H1 (cell line): ENCODE measurements at places on chromosomes 6 and 20. TPM values are rescaled to one million over a fixed set of nuclear protein-coding genes. Genes with fewer than 3 reads are reported as not detected.

The CABLES2 gene
- 8.8 and 10.5 TPM in 2 replicates for polyA plus RNA-seq

The PRDM13 gene
- 0.05 and 0.06 TPM in 2 replicates for polyA plus RNA-seq

The TMC2 gene
- polyA plus RNA-seq = 0.05 TPM in 1 of 2 replicates, not detected in the other

The OTOR gene
- polyA plus RNA-seq = not detected in 2 replicates

The MEI4 gene
- 0.05 TPM in 2 replicates for polyA plus RNA-seq

The DTNBP1 gene
- polyA plus RNA-seq = 16.8 and 22.1 TPM in 2 replicates

The MPIG6B gene
- 0.18 and 0.33 TPM in 2 replicates for polyA plus RNA-seq

The SLC4A11 gene
- 11.9 and 20.9 TPM in 2 replicates for polyA plus RNA-seq

The ARMC12 gene
- 3.7 and 3.9 TPM in 2 replicates for polyA plus RNA-seq

The ID1 gene
- 357 and 566 TPM in 2 replicates for polyA plus RNA-seq

The GUCA1A gene
- 23.4 and 24.6 TPM in 2 replicates for polyA plus RNA-seq

The SCUBE3 gene
- polyA plus RNA-seq = 0.80 and 1.1 TPM in 2 replicates

The CST8 gene
- polyA plus RNA-seq = not detected in 2 replicates

The MYBL2 gene
- polyA plus RNA-seq = 75.3 and 95.5 TPM in 2 replicates

The CDSN gene
- not detected in 2 replicates for polyA plus RNA-seq

The SESN1 gene
- polyA plus RNA-seq = 9.1 and 12.8 TPM in 2 replicates

The CDH26 gene
- polyA plus RNA-seq = 0.78 and 1.5 TPM in 2 replicates

The PRL gene
- polyA plus RNA-seq = not detected in 2 replicates

The HLA-G gene
- polyA plus RNA-seq = 3.2 and 4.2 TPM in 2 replicates

The SLC12A5 gene
- polyA plus RNA-seq = 1.9 and 2.8 TPM in 2 replicates

The NRM gene
- polyA plus RNA-seq = 50.4 and 55.4 TPM in 2 replicates

The KIF6 gene
- 0.53 and 0.58 TPM in 2 replicates for polyA plus RNA-seq

The SFTA2 gene
- polyA plus RNA-seq = not detected in 2 replicates

The RIMS4 gene
- 13.3 and 18.9 TPM in 2 replicates for polyA plus RNA-seq

The CRIP3 gene
- polyA plus RNA-seq = 34.0 and 38.7 TPM in 2 replicates

The DNAH8 gene
- under 0.01 TPM in 1 of 2 replicates, not detected in the other for polyA plus RNA-seq

The SRMS gene
- polyA plus RNA-seq = 0.39 and 0.66 TPM in 2 replicates

The SLC29A1 gene
- polyA plus RNA-seq = 558 and 626 TPM in 2 replicates

The MLN gene
- 0.31 TPM in 1 of 2 replicates, not detected in the other for polyA plus RNA-seq

The POFUT1 gene
- polyA plus RNA-seq = 19.4 and 23.5 TPM in 2 replicates

The LAMA5 gene
- polyA plus RNA-seq = 34.4 and 90.7 TPM in 2 replicates

The SIRPB2 gene
- not detected in 2 replicates for polyA plus RNA-seq

The DEFB132 gene
- polyA plus RNA-seq = not detected in 2 replicates
